ENCODE measurements at places on chromosomes 13 and 19. TPM values are rescaled to one million over a fixed set of nuclear protein-coding genes. Genes with fewer than 3 reads are reported as not detected.

GRCh38 chr13:40666933-40667621, 636 bp upstream of the FOXO1 start:
- peak; percentile 93 for DNase-seq

DNA sequence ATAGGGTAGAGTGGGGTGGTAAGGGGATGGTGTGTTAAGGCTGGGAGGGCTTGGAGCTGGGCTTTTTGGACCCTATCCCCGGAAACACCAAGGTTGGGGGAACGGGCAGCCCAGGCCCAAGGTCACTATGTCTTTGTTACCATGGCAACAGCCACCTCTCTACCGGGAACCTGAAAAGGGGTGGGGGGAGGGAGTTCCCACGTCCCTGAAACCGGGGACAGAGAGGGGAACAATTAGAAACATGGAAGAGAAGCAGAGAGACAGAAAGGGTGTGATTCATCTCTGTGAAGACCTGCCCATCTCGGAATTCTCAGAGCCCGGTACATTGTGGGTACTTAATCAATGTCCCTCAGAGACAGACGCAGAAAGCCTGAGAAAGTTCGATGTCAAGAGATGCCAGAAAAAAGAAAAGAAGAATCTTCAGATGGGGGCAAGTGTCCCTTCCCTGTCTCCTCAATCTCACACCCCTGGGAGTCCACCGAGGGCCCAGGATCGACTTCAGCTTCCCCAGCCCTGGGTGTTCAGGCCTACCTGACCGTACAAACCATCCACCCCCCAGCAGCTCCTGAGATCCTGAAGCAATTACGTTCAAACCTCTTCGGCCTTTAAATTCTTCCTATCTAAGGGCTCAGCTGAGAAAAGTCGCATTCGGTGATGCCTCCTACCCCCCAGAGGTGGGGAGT, 6.8 kb upstream of the LRFN1 start:
- DNase-seq: no peak

DNA sequence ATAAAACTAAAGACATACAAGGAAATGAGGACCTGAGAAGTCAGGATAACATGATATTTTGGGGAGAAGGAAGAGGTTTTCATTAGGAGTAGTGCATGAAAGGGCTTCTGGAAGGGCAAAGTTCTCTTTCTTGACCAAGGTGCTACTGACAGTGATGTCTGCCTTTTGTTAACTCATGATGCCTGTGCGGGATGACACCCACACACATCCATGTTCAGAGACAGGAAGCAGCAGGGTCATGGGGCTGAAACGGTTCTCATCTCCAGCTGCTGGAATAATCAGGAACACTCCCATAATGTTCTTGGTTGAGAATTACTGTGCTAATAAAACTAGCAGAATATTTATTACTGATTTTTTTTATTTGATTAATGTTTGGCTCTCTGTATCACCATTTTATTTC, 29.1 kb downstream of the KCNC3 start:
- no peak for DNase-seq

- DNase-seq: no peak
Observed at GRCh38 chr13:31929031-31929770, 102.4 kb upstream of the FRY start.

- no peak for DNase-seq
Observed at GRCh38 chr19:32330213-32330857, 15.1 kb upstream of the ZNF507 start.

DNA sequence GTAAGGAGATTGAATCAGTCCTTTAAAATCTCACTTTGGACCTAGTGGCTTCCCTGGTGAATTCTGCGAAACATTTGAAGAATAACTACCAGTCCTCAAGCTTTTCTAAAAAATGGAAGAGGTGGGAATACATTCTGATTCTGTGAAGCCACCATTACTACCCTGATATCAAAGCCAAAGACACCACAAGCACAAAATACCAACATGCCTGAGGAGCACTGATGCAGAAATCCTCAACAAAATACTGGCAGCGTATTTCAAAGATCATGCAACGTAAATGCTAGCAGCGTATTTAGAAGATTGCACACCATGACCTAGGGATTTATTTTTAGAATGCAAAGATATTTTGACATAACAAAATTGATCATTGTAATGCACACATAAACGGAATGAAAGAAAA, 14.4 kb downstream of the ATP4B start:
- no peak for DNase-seq

ZNF728 gene
- total RNA-seq: 0.71 TPM

THSD8 gene
- total RNA-seq: 6.6 TPM

GRCh38 chr19:52464798-52465470, 11.6 kb downstream of the ZNF578 start:
- DNase-seq: no peak
